Adipocyte (in vitro differentiated cells): ENCODE measurements at places on chromosomes 11 and 22.
A peak's percentile ranks its signal among the peaks of the same experiment; 100 is the strongest.

DNA sequence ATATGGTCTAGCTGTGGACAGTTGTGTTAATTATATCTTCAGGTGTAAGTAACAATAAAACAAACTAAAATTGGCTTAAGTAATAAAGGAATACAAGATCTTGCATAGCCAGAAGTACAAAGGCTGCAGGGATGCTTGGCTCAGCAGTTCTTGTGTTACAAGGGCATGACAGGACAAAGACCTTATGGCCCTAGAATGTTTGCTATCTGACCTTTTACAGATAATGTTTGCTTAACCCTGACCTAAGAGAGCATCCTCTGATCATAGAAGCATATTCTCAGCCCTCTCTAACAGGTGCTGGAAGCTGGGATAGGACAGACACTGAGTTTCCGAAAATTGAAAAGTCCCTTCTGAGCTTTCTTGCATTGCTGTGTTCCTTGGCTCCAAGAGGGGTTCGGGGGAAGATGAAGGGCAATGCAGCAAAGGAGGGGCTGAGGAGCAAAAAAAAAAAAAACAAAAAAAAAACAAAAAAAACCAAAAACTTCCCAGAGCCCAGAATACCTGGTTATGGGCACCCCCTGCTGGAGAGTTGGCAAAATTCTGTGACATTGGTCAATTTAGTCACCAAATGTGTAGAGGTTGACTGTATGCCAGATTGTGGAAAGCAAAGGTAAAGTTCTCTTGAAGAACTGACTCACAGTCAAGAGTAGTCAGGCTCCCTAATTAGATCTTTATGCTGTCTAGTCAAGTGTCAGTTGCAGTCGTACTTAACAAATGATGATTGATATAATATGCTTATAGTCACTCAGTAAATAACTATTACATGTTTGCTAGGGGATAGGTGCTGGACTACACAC lies 10.4 kb upstream of the HIKESHI start:
- peak; percentile 86 for DNase-seq

DNA sequence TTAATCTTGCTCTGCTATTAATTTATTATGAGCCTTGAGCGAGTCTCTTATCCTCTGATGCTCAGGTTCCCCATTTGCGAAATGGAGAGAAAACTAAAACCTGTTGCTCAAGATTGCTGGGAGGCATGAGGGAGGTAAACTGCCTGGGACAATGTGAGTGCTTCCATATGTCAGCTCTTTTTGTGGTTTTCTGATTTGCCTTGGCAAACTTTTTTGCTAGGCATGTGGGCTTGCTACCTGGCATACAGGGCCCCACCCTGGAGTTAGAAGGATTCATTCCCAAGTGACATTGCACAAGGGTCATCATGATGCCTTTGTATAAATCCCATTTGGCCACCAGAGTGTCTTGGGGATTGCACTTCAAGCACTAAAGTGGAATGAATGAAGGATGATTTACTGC lies 22.4 kb downstream of the TSPAN18 start:
- DNase-seq, result peak; percentile 78

DNA sequence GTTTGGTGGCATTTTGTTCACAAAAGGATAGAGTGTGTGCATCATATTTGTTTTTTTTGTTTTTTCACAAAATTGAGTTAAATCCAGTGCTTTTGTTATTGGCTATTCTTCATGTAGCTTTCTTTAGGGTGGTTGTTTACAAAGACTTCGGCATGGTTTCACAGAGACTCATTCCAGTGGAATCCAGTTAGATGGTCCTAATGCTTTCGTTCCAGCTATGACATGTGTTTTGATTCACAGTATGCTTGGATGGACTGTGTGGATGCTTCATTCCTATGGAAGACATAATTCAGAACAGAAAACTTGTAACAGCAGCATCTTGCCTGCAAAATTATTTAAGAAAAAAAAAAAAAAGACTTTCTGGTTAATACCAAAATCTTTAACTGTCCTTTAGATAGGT lies 97.9 kb downstream of the PDHX start:
- DNase-seq, result peak; percentile 88

DNA sequence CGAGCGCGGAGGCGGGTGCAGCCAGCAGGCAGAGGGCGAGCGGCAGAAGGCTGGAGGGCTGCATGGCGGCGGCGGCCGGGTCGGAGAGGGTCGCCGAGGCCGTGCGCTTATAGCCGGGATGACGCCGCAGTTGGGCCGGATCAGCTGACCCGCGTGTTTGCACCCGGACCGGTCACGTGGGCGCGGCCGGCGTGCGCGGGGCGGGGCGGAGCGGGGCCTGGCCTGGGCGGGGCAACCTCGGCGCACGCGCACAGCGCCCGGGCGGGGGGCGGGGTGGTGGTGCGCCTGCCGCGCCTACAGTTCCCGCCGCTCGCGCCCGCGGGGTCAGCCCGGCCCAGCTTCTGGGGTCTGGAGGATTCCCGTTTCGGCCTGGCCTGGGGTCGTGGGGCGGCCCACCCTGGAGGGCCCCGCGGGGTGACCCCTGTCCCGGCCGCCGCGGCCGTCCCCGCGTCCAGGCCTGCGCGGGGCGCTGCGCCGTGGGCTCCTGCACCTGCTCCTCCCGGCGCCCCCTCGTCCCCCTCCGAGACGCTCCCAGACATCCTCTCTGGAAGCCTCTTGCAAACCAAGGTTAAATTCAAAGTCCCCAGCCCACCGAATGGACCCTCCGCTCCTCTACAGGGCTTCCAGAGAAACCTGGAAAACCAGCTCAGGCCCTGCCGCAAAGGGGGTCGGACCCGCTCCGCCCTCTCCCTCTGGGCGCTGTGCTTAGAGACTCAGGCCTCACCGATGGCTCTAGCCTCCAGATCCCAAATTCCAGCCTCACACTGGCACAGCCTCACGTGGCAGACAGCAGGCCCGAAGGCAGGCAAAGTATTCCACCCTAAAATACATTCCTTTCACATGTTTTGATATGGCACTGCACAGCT lies at the start of gene CTSD:
CTSD (minus strand) TSS at position 132 of the 866 bp plus-strand sequence; CDS start at position 64, 68 bp downstream.
- DNase-seq, result peak; percentile 93

DNA sequence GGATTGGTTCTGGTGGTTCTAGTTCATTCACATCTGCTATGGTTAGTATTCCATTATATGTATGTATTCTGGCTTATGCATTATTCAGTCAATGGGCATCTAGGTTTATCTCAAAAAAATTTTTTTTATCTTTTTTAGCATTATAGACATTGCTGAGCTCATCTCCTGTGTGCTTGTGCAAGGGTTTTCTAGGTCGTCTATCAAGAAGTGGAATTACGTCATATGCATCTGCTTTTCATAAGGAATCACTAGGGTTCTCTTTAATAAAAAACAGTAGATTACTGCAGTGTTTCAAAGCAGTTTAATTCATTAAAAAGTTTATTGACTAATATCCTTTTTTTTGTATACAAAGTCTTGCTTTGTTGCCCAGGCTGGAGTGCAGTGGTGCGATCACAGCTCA lies 21.3 kb downstream of the TBC1D22A start:
- DNase-seq, result peak; percentile 31

GRCh38 chr11:123577081-123577598 lies 77.3 kb downstream of the SCN3B start:
- DNase-seq, result peak; percentile 85

- no peak for DNase-seq
These were observed 67.7 kb upstream of the HMGXB4 start for GRCh38 chr22:35189559-35189958.

DNA sequence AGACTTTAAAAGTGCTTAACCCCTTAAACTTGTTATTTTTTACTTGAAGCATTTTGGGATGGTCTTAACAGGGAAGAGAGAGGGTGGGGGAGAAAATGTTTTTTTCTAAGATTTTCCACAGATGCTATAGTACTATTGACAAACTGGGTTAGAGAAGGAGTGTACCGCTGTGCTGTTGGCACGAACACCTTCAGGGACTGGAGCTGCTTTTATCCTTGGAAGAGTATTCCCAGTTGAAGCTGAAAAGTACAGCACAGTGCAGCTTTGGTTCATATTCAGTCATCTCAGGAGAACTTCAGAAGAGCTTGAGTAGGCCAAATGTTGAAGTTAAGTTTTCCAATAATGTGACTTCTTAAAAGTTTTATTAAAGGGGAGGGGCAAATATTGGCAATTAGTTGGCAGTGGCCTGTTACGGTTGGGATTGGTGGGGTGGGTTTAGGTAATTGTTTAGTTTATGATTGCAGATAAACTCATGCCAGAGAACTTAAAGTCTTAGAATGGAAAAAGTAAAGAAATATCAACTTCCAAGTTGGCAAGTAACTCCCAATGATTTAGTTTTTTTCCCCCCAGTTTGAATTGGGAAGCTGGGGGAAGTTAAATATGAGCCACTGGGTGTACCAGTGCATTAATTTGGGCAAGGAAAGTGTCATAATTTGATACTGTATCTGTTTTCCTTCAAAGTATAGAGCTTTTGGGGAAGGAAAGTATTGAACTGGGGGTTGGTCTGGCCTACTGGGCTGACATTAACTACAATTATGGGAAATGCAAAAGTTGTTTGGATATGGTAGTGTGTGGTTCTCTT lies 2.8 kb downstream of the MALAT1 start:
- peak; percentile 54 for DNase-seq

GRCh38 chr11:124093330-124093729 lies 21.9 kb upstream of the VWA5A start:
- DNase-seq, result no peak

- DNase-seq, result no peak
These were observed 23.1 kb upstream of the GLYATL2 start for GRCh38 chr11:58867556-58867955.

GRCh38 chr11:79113054-79113690 lies 327.7 kb downstream of the TENM4 start:
- no peak for DNase-seq

GRCh38 chr22:37187552-37187890 lies 526 bp downstream of the C1QTNF6 start:
- peak; percentile 65 for DNase-seq

- no peak for DNase-seq
These were observed 18.5 kb downstream of the PTPRJ start for GRCh38 chr11:47998733-47999359.

GRCh38 chr11:7307836-7308235 lies 56.1 kb downstream of the SYT9 start:
- DNase-seq, result no peak

DNA sequence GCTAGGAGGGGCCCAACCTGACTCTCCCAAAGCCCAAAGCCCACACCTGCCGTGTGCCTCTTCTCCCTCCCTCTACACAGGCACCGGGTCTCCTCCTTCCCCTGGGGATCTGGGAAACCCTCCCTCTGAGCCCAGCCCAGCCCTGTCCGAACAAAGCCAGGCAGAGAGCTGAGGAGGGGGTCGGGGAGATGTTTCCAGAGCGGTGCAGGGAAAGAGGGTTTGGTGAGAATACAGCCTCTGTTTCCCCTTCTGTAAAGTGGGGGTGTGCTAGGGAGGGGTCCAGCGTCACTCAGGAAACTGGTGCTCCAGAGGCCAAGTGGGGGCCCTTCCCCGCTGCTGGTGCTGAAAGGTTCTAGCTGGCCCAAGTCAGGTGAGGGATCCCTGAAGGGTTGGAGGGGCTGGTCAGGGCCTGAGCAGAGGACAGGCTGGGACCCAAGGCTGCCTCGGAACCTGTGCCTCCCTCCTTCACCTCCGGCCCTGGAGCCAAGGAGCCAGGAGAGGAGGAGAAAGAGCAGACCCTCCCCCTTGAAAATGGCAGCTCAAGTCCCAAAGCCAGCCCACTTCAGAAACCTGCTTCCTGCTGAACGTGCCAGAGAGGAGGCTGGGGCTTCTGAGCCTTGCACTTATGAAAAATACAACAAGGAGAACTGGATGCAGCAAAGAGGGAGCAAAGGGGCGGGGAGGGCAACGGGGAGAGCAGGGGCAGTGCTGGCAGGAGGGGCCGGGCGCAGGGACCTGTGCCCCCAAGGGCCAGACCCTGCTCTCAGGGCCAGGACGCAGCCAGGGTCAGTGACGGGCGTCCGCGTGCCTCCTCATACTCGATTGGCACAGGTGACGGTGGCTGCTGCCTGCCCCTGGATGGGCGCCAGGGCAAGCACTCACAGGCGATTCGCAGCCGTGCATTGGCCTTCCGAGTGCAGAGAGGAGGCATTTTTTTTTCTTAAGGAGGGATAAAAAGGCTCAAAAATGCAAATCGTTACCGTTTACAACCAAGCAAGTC lies 43.2 kb downstream of the MACROD1 start:
- no peak for DNase-seq

GRCh38 chr11:101127197-101127698 lies 2.4 kb downstream of the PGR start:
- DNase-seq, result peak; percentile 24

- no peak for DNase-seq
These were observed 65.2 kb downstream of the CABIN1 start for GRCh38 chr22:24076091-24076867.

DNA sequence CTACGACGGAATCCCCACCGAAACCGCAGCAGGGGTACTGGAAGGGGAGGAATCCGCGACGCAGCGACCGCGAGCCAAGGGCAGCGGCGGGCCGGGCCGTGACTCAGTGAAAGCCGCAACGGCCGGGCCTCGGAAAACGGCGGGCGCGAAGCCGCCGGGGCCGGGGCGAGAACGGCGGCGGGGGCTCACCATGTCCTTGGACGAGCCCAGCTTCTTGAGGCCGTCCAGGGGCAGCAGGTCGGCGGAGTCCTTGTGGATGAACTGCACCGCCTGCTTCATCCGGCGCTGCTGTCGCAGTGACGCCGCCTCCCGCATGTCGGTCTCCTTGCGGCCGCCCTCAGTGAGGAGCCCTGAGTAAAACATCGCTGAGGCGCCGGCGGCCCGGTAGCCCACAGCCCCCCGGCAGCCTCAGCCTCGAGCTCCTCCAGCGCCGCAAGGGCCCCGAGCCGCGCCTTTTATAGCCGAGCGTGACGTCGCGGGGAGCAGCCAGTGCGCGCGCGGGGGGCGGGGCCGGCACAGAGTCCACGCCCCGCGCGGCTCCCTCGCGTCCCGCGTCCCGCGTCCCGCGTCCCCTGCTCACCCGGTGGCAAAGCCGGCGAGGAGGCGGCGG lies at the start of gene NRIP3:
NRIP3 (minus strand) TSS at position 429 of the 610 bp plus-strand sequence; CDS start at position 363, 66 bp downstream.
- peak; percentile 91 for DNase-seq

DNA sequence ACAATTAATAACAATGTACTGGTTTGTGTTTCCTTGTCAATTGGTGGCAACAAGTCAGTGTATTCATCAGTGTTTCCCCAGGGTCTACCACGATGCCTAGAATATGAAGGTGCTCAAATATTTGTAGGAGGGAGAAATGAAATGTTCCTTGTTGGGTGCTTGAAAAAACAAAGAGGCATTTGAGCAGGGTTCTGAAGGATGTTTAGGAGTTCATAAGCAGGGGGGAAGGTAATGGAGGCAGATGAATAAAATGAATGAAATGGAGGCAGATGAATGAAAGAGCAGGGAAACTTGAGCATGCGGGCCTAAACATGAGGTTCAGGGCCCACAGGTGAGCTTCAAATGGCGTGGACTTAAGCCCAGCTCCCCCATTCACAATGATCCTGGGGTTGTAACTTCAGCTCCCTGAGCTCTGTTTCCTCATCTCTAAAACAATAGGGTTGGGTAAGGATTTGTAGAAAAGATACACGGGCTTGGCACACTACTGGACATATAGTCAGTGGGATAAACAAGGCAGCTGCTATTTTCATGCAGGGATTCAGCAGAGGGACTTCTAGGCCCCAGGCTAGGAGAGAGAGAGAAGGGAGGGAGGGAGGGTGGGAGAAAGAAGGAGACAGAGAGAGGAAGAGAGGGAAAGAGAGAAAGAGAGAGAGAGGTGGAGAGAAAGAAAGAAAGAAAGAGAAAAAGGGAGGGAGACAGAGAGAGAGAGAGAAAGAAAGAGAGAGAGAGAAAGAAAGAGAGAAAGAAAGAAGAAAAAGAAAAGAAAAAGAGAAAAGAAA lies 73.7 kb downstream of the MN1 start:
- peak; percentile 47 for DNase-seq
